Right renal cortex interstitium (tissue), 3 donors: ENCODE measurements at places on chromosomes 6 and 20.

- no peak for DNase-seq
These were observed 378 bp upstream of the ERVFRD-1 start for GRCh38 chr6:11111769-11112437.

- DNase-seq = no peak
These were observed 44.6 kb upstream of the AGPAT4 start for GRCh38 chr6:161318456-161318855.

DNA sequence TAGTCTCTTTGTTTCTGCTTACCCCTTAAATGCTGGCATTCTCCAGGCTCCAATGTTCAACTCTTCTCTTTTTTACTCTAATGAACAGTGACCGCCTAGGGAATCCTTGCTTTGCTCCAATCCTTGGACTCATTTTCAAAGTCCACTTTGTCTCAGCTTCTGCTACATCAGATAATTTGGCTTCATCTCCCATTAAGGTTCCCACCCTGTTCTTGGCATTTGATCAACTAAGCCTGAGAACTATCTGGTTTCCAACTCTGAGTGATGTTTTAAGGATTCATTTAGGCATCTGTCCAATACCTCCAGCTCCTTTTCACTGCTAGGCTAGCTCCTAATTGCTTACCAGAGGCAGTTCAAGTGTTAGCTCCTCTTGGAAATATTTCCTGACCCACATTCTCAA is 64.9 kb downstream of the ME1 start:
- DNase-seq = no peak

GRCh38 chr6:154709621-154710020 is 23.6 kb upstream of the SCAF8 start:
- DNase-seq = no peak

DNA sequence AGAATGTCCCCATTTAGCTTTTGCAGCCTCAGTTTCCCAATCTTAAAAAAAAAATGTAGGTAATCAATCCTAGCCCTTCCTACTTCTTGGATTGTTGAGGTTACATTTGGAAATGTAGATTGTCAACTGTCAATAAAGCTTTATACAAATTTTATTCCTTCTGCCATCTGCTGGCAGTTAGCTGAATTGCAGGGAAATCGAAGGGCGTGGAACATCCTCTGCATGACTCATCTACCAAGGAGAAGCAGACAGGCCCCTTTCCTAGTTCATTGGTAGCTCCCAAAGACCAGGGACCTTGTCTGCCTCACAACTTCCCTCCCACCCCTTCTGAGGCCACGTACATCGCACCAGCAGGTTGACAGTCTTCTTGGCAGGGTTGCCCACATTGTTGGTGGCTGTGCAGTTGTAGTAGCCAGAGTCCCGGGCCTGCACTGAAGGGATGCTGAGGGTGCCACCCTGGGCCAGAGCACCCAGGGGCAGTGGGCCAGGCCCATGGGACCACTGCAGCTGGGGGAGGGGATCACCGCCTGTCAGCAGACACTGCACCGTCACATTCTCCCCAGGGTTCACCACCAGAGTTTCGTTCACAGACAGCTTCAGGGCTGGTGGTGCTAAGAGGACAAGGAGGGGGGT is 43.6 kb downstream of the MDGA1 start:
- DNase-seq = no peak

DNA sequence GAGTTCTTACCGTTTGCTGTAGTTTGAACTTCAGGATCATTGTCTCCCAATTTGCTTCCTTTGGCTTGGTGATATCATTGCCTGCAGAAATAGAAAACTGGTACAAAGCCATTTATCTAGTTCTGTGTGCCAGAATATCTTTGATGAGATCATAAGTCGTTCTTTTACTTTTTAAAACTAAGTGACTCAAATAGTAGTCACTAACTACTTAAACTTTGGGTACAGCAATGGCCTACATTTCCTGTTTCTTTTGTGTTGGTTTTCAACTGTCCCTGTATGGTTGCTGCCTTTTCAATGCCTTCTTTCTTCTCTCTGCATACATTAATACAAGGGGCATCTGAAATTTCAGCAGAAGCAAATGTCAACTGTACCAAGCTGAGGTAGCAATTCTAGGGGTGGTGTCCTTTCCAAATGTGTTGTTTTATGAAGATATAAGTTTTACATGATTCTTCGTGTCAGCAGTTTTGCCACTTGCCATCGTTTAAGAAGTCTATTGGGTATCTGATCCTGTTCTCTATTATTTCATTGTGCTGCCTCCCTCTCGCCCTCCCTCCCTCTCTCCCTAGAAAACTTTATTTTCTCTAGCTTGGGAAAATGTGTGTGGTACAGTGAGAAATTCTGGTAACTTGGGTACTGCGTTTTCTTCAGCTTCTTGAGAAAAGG is 238.5 kb downstream of the FARS2 start:
- DNase-seq = no peak

GRCh38 chr6:158085261-158086053 is 82.6 kb downstream of the SERAC1 start:
- DNase-seq = no peak

- no peak for DNase-seq
These were observed 28.8 kb downstream of the SNAP25 start for GRCh38 chr20:10247440-10247839.

DNA sequence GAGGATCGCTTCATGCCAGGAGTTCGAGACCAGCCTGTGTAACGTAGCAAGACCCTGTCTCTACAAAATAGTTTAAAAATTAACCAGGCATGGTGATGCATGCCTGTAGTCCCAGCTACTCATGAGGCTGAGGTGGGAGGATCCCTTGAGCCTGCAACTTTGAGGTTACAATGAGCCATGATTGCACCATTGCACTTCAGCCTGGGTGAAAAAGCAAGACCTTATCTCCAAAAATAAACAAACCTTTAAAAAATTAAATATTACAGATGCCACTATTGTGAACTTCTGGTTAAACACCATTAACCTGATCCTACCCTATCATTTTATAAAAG is 116.8 kb downstream of the ARHGAP18 start:
- no peak for DNase-seq

DNA sequence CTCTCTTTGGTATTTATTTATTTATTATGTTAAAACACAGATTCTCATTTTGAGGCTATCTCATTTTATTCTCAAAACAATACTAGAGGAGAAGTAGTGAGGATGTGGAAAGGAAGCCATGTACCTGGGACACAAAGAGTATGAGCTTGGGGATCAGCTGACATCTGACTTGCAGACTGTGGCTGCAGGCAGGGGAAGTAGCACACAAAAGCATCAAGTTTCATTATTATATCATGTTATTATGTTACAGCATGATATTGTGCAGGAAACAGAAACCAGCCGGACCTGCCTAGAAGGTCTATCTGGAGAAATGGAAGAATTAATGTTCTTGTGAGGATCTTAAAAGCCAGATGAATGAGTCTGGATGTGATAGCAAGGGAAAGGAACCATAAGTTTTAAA is 248.2 kb downstream of the KHDC1L start:
- DNase-seq = no peak

- DNase-seq = no peak
These were observed 112.2 kb upstream of the PREP start for GRCh38 chr6:105515054-105515453.

GRCh38 chr20:43909720-43910119 is 4.9 kb upstream of the TOX2 start:
- no peak for DNase-seq

GRCh38 chr6:129434091-129434490 is 275.9 kb downstream of the ARHGAP18 start:
- DNase-seq = no peak

DNA sequence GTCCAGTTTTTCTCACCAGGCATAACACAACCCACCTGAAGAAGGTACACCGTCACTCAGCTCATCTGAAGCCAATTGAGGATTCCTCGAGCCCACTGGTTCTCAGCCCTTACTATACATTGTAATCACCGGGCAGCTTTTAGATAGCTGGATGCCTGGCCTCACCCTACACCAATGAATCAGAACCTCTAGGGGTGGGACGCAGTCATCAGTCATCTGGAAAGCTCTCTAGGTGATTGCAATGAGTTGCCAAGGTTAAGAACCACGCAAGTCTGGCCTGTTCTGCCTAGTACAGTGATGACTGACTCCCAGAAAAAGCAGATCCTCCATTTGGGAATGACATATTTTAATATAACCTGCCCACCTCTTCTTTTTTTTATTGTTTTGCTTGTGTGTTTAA is 41.1 kb downstream of the MC3R start:
- no peak for DNase-seq

DNA sequence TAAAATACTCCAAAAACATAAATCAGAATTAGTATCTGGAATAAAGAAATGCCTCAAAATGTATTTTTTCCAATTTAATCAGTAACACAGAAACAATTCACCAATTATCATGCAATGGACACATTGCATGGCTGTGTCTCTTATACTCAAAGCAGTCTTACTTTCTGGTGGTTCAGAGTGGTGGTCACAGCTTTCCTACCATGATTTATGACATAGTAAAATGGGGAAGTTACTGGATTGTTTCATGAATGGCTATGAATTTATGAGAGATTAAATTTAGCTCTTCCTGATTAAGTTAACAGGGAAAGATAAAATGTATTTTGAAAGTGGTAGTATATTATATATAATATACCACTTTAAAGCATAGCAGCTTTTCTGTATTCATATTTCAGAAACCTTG is 331.5 kb upstream of the MAP3K7 start:
- no peak for DNase-seq

DNA sequence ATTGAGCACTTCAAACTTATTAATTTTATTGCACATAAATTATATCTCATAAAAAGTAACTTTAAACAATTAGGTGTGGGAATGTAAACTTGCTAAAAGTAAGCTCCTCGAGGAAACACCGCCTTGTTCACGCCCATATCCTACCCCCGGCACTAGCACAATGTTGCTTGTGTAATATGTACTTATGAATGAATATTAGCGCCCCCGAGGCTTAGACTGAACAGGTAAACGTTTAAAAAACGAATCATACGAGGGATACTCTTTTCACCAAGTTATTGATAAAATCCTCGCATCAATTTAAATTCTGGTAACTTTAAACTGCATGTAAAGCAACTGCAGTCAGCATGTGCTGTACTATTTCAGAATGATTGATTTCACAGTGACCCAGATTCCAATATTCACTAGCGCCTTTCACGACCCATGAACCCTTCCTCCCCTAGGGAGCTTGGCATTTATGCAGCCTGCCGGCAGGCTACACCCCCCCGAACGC is 637 bp downstream of the TFB1M start:
- no peak for DNase-seq

- no peak for DNase-seq
These were observed 83.7 kb upstream of the ZNF322 start for GRCh38 chr6:26743157-26743821.

DNA sequence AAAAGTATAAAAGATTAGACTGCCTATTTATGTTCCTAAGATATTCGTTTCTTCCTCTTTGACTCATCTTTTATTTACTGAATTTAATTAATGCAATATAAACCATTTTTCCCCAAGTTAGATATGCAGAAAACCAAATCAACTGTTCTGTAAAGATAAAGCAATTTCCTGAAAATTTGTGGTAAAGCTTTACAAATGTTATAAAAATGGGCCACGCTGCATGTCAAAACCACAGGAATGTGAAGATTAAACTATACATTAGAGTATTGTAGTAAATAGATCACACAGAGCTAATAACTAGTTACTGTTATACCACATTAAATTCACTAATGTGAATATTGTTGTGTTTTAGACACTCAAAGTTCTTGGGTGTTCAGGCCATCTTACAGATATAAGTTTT is 83.4 kb downstream of the OPN5 start:
- DNase-seq = no peak

- DNase-seq = peak; percentile 43
These were observed 341.5 kb downstream of the TFAP2A start for GRCh38 chr6:10073341-10073740.

GRCh38 chr6:157034436-157035230 is 257.5 kb downstream of the ARID1B start:
- DNase-seq = no peak

DNA sequence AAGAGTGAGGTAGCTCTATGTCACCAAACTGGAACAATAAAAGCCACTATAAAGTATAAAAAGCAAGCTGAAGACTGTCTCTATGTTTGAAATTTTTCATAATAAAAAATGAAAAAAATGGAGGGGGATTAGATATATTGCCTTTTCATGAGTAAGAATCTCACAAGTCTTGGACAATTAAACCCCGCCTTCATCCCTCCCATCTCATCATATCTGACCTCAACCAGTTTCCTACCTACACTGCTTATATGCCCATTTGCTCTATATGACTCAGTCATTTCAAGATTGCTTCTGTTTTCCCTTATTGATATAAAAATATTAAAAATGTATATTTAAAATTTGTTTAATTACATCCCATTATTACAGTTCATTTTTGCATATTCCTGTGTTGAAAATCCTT is 2.9 kb upstream of the TRIM39 start:
- DNase-seq = no peak

DNA sequence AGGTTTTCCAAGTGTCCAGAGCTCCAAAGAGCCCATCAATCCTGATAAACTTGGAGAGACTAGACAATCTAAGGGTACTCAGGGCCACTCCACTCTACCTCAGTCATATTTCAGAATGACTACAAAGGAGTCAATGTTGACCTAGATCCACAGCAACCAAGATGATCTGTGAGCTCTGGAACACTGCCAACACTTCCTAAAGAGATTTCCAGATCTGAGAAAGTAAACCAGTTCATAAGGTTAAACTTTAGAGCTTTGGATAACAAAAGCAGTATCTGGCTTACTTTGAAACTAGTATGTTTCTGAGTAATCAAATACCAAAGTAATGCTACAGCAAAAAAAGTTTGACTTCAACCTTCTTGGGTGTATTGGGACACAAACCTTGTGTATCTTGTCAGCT is 122.7 kb downstream of the BTBD9 start:
- DNase-seq = no peak

- no peak for DNase-seq
These were observed 4.9 kb downstream of the TUBB start for GRCh38 chr6:30724906-30725667.

DNA sequence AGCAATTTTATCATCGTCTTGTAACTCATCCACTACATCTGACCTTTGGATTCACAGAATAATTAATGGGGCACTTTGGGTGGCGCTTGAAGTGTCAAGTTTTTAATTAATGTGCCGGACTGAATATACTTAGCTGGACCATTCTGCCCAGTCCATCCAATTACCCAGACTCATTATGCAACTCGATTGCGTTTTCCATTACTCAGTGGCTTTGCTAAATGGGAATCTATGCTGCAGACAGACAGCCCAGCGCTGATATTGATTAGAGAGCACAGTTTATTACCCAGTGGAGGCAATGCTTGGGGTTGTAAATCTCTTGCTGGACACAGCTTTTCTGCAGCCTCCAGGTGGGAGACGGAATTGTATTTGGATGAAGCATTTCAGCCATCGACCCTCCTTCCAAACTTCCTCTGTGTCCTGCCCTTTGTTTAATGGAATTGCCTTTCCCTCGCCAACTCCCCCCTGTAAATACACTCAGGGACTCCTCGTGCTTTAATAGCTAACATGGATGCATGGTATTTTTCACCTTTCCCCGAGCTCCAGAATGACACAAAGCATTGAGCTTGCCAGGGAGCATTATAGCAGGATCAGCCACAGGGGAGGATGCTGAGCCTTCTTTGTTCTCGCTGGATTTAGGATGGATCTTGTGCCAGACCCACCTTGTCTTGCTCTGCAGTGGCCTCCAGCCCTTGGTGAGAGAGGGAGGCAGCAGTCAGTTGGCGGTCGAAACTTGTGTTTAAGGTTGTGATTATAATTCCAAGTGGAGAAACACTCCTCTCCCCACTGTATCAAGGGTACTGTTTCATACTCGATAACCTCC is 59.7 kb downstream of the EDN3 start:
- DNase-seq = no peak

GRCh38 chr20:47927944-47928343 is 142.7 kb upstream of the SULF2 start:
- no peak for DNase-seq
